ENCODE measurements at places on chromosomes 7 and 10.

- no peak for DNase-seq
Observed at GRCh38 chr10:9853405-9854355, 1164.0 kb upstream of the CELF2 start.

- DNase-seq, result no peak
Observed at GRCh38 chr7:47638679-47639315, 56.9 kb upstream of the TNS3 start.

- no peak for DNase-seq
Observed at GRCh38 chr7:100053215-100053614, 3.6 kb downstream of the ZSCAN21 start.

DNA sequence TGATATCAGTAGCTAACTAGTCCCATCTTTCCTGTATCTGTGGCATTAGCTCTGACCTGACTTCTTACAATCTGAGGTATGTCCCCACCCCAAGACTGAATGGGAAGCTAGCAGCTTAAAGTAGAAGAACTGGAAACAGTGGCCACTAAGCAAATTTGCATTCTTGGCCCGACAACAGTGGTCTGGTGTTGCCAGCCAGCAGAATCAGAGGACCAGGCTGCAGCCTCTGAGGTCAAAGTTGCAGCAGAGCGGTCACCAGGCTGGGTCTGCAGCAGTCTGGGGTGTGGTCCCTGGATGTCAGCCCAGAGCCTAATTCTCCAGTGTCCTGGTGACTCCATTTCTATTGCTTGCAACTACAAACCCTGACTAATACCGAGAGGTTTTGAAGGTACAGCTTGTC lies 26.3 kb downstream of the FAM107B start:
- no peak for DNase-seq

- DNase-seq, result no peak
Observed at GRCh38 chr10:31188792-31189406, 130.1 kb upstream of the ZEB1 start.

- no peak for DNase-seq
Observed at GRCh38 chr7:76343294-76343930, 15.4 kb downstream of the YWHAG start.

GRCh38 chr7:1071731-1072254 lies 16.1 kb upstream of the GPER1 start:
- no peak for DNase-seq

Measured in activated CD8-positive, alpha-beta memory T cell treated with anti-CD3 and anti-CD28 coated beads for 1 hour (primary cell).